ENCODE measurements at places on chromosomes 5 and 9. TPM values are rescaled to one million over a fixed set of nuclear protein-coding genes. Genes with fewer than 3 reads are reported as not detected.

Gene HSD17B4
- 130 TPM for total RNA-seq

Gene CTNND2
- total RNA-seq = 2.6 TPM

Gene IL13
- total RNA-seq = not detected

Gene SPINK4
- not detected for total RNA-seq

Gene SERF1A
- total RNA-seq = 5.8 TPM

Gene CCDC192
- 2.0 TPM for total RNA-seq

Measured in pericardium fibroblast (primary cell).